ENCODE measurements at places on chromosomes 11 and 22.

- no peak for DNase-seq
Measured at GRCh38 chr11:57899378-57899777, 124.3 kb upstream of the OR9Q1 start.

DNA sequence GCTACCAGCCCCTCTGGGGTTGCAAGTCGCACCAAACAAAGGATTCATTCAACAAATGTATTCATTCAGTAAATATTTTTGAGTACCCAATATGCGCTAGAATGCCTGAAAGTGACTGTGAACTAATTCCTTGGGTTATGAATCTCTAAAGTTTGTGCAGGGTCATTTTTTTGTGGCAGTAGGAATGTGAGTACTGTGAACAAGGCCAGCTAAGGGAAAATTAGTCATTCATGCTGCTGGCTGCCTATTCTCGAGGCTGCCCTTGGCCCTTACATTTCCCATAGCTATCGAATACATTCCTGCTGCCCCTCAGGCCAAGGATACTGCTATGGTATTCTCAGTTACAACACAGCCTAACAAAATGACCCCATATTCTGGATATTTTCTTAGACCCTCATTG, 141.6 kb downstream of the TRPC6 start:
- DNase-seq: no peak

DNA sequence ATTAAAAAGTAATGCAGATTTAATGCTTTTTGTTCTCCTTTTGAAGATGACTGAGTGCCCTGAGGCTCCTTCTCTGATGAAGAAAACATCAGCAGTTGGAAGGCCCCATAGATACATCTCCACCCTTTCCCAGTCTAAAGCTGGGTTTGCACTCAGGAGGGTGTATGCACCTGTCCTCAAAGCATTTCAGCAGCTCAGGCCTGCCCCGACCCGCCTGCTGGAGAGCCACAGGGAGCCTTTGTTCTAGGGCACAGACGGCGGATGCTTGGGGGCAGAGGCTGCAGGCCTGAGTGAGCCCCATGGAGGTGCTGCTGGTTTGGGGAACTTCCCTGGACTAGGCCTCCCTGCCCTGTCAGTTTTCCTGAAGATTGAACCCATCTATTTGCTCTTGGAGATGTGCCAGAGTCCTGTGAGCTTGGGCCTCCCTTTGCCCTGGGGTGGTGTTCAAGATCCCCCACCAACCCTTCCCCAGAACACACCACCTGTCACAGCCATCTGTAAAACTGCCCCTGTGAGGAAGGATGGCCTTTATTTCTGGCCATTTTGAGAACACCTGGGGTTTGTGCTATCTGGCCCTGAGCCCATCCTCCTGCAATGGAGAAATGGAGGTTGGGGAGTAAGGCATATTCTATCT, 160.0 kb downstream of the NAV2 start:
- DNase-seq: no peak

GRCh38 chr22:47114813-47115517, 352.5 kb downstream of the TBC1D22A start:
- no peak for DNase-seq

DNA sequence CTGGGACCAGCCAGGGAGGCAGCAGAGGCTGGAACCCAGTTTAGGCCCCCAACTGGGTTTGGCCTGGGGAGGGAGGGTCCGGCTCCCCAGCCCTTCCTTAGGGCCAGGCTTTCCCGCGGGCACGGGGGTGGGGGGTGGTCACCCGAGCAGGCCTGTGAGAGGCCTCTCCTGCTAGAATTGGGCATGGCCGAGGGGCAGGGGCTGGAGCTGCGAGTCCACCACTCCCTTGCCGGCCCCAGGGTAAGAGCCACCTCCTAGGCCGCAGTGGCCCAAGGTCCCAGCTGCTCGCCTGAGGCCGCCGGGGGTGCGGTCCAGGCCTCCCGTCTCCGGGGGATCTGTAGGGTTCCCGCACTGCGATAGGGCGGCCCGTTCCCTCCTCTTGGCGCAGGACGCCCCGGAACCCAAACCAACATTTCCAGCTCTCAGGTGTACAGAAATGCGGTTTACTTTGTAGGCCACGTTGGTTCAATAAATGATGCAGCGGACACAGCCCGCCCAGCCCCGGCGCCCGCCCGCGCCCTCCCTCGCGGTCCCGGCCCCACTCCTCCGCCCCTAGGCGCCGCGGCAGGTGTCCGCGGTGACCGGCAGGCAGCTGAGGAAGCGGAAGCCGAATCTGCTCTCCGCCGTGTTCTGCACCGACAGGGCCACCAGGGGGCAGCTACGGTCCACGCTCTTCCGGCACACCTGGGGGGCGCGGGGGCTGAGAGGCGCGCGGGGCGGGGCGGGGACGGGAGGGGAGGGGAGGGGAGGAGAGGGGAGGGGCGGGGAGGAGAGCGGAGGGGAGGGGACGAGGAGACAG, 5.9 kb downstream of the LMNTD2 start:
- DNase-seq: no peak

DNA sequence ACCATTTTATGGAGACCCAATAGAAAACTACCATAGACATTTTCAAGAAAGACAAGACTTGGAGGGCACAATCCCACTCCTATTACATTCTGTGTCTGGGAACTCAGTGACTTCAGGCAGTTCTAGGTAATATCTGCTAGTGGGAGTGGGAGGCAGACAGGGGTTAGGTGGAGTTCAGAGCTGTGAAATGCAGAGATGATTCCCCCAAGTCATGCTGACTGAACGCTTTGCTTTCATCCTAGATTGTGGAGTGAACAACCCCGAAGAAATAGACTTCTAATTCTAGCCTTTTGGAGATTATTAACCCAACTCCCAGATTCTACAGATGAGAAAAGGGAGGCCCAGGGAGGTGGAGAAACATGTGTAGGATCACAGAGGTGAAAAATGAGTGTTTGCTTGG, 437.8 kb upstream of the CADM1 start:
- DNase-seq: no peak

DNA sequence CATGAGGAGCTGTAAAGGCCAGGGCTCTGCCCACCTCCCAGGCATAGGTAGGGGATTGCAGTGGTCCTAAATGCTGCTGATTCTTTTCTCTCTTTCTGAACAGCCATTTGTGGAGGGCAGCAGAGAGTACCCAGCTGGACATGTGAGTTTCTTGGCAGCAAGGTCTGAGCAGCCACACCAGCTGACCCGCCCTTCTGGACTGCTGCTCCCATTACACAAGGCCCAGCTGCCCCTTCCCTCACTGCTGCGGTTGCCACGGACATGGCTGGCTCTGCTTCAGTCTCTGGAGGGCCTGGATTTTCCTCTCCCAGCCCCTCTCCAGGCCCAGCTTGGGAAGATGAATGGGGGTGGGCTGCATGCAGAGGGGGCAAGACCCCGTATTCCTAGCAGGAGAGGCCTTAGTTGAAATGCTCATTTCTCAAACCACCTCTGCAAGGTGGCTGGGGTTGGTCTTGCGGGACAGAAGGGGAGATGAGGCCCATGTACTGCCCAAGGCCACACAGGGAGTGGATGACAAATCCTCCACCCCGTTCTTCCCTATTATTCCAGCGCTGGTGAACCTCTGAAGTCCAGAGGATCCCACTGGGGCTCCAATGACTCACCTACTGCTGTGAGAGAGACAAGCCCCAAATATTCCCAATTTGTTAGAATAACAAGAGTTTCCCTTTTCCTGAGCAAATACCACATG, 4.6 kb downstream of the LGALS12 start:
- DNase-seq: no peak

DNA sequence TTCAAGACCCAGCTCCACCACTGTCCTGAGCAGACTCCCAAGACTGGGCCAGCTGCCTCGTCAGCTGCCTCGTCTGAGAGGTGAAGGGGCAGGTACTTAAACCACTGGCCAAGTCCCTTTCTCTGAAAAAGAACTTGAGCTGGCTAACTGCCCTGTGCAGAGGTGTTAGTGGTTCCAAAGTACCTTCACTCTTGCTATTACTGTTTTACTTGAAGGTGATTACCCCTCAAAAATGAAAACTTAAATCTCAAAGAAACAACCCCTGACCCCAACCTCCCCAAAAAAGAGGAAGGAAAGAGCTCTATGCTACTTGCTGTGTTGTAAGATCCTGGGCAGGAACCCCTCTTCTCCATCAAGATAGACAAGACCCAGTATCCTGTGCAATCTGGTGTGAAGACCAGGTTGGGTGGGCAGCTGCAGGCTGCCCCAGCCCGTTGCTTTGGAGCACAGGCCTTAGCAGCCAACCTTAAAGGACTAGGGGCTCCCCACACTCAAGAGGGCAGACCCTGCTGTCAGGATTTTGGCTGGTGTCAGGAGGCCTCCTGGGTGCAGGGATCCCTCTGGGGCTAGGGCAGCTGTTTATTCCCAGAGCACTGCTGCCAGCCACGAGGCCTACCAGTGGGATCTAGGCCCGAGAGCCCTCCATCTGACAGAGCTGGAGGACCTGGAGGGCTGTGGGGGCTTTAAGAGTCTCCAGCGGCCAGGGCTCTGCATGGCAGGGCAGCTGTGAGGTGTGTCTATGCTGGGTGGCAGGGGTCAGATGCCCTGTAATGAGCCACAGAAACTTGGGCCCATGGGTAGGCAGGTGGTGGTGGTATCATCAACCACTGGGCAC, 13.0 kb downstream of the GUCD1 start:
- DNase-seq: no peak

DNA sequence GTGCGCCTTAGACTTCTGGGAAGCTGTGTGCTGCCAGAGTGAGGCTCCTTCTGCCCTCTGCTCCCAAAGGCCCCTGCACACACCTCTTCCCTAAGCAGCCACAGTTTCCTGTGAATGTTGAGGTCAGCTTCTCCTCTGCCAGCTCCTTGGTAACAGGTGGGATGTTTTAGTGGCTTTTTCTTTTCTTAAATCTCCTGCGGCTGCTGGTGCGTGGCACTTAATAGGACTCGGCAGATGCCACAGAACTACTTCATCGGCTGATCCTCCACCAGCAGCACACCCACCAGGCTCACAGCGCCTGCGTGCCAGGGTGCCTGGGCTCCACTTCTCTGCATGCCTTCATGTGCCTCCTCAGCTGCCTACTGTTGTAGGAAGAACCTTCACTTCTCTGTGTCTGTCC, 87.8 kb downstream of the RCN1 start:
- no peak for DNase-seq

All from esophagus squamous epithelium (tissue), 5 donors.